ENCODE measurements at places on chromosomes 6 and 20.

GRCh38 chr6:33426590-33427511 lies 7.0 kb downstream of the SYNGAP1 start:
- no peak for DNase-seq

- DNase-seq: peak; percentile 4
Observed at GRCh38 chr20:38275815-38276550, 15.4 kb upstream of the KIAA1755 start.

DNA sequence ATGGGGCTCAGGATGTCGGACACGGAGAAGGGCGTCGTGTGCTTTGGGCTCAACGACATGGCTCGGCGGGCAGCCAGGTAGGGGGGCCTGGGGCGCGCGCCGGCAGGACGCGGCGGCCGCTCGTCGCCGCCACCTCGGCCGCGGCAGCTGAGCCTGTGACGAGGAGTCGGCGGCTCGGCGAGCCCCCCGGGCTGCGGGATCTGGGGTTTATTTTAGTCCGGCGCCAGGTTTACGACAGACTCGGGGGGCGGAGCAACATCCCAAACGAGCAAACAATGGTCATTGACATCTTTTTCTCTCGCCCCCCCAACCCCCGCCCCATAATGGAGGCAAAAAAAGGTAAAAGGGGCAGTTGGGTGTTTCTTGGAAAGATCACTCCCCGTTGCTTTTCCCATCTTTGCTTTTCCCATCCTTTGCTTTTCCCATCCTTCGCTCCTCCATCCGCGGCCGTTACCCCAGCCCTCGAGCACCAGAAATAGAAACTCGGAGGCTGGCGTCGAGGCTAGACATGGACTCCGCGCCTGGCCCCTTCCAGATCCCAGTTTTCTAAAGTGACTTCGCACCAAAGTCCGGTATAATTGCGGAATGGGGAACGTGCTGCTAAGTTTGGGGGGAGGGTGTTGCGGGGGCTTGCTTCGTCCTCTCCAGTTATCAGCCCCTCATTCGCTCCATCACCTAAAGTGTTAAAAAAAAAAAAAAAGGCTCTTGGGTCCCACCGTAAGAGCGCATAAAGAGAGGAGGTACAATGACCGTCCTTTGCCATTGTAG lies at the start of gene NKX2-4:
Gene NKX2-4 (minus strand): TSS at position 186 of the 768 bp plus-strand sequence. CDS start 127 bp downstream, at position 59.
- no peak for DNase-seq

DNA sequence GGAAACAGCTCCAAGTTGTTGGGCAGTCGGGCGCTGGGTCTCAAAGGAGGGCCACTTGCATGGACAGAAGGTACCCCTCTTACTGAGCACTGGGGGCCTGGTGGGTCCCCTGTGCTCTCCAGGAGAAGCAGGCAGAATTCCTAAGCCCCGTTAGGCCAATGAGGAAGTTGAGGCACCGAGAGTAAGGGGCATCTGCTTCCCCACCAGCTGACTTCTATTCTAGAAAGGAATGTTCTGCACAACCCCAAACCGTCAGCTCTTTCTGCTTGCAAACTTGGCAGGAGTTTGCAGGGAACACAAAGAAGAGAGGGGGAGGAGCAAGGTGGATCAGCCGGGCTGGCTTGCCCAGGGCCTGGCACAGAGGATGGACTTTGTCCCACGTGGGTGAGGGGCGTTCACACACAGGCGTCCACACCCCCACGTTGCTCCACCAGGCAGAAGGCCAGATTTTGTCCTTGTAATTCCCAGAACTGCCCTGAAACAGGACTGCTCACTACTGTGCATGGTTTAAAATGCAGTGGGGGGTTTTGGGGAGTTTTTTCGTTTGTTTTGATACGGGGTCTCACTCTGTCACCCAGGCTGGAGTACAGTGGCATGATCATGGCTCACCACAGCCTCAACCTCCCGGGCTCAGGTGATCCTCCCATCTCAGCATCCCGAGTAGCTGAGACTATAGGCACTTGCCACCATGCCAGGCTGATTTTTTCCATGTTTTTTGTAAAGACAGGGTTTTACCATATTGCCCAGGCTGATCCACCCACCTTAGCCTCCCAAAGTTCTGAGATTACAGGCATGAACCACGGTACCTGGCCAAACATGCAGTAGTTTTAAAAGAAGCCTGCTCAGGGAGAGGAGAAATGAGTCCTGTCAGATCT lies 93.3 kb downstream of the SNX5 start:
- DNase-seq: no peak

DNA sequence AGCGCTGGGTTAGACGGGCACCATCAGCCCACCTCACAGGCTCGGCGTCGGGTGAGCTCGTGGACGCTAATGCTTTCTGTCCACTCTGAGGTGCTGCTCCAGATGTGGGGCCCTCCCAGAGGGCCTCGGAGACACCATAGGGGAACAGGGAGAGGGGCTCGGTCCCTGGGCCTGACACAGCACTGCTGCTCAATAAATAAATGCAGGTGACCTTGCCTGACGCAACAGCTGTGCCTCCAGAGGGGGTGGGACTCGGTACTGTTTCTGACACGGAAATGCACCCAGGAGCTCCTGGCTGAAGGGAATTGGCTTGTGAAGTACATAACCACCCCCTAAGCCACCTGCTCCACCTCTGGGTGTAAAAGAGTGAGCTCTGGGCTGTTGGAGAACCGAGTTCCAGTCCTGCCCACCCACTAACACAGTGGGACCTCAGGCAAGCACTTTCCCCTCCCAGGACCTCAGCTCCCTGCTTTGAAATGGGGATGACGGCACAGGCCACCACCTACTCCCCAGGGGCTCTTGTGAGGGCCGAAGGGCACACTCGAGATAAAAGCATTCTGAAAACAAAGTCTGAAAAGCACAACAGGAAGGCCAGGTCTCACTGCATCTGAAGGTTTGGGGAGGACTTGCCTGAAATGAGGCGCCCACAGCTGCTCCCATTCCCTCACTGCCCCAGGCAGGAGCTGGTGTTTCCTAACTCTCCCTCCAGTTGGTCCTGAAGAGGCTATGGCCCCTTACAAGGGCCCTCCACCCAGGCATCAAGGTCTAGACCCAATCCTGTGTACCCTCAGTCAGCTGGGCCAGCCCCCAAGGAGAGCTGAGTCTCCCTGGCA lies 6.7 kb downstream of the KCNK15 start:
- DNase-seq: no peak

DNA sequence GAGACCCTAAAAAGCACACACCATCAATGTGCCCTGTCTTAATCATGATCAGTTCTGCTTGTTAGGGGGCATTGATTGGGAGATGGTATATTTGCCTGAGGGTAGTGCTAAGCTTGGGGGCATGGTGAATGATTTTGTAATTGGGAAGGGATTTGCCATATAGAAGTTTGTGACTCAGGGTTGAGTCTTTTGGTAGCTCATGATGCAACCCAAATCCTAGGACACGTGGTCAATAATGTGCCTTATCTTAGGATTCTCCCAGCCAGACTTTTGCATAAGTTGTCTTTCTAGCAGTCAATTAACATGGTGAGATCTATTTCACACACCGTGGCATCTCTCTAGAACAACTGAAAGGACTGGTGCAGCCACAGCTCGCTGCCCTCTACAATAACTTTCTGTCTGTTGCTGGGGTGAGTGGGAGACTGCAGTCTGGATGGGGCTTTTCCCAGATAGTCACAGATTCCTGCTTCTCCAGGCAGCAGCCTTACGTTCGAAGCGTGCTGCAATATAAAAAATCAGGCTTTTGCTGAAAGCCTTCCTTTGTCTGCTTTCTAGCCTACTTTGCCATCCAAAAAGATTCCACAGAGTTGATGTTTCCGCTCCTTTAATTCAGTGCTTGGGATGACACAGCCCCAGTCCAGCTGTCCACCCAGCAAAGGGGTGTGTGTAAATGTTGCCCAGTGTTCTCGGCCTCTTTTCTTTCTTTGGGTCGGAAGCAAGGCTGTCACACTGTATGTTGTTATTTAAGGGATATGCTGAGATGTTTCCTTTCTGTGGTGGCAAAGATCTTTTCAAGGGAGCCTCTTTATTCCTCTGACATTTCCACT lies 58.9 kb downstream of the ID4 start:
- no peak for DNase-seq

- DNase-seq: no peak
Observed at GRCh38 chr6:5746053-5746758, 260.5 kb downstream of the NRN1 start.

- no peak for DNase-seq
Observed at GRCh38 chr20:19466206-19466928, 253.9 kb downstream of the SLC24A3 start.
